ENCODE measurements at places on chromosomes 11 and 22.

DNA sequence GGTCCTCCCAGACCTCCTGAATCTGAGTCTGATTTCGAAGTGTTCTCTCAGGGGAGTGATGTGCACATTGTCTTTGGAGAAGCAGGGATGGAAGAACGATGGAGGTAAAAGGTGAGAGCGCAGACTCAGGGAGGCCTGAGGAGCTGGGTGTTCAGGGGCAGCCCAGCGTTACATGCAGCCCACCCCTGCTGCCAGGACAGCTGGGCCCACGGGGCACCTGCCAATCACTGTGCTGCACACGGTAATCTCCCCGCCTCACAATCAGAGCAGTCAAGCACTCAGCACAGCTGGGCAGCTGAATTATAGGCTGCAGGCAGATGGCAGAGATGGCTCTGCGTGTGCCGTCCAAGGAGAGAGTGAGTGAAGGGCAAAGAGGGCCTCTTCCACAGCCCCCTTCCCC, 17.9 kb upstream of the HTR3A start:
- no peak for DNase-seq

DNA sequence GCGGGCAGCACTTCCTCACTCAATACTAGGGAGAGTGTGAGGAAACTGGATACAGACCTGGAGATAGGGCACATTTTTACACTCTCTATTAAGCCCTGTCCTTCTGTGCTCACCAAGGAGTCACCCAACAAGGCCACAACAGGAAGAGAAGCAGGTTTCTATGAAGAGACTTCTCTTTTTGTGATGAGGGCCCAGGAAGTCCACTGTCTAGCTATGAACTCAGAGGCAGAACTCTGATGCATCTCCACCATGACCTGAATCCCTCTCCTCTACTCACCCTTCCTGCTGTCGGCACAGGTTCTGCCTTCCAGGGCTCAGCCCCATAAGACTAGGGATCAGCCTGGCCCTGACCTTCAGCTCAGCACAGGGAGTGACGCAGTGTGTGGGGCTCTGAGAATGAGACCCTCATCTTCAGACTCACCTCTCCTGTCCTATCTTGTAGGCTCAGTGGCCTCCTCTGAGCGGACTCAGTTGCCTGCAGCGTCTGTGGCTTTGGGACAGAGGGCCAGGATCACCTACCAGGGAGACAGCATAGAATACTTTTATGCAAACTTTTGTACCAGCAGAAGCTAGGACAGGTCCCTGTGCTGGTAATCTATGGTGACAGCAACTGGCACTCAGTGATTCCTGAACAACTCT, 49.3 kb upstream of the IGLL5 start:
- DNase-seq: peak; percentile 68

DNA sequence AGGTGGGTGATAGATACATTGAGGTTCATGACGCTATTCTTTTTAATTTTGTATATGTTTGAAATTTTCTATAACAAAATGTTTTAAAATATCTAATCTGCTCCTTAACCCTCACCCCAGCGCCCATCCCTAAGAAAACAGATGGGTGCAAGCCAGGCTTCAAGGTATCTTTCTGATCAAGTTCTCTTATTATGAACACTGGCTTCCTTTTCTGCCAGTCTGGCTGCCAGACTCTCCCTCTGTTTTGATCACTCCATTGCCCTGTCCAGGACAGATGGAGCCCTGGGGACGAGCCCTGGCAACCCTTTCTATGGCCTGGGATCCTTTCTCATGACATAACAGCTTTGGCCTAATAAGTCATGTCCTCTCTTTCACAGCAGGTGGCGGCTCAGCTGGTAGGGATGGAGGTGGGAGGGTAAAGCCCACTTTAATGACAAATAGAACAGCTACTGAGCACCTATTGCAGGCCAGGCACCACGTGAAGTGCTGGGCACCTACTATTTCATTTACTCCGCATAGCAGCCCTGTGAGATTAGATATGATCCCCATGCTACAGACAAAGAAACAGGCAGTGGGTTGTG, 38.4 kb downstream of the DRD2 start:
- no peak for DNase-seq

GRCh38 chr11:93573184-93573583, 30.0 kb upstream of the SMCO4 start:
- no peak for DNase-seq

DNA sequence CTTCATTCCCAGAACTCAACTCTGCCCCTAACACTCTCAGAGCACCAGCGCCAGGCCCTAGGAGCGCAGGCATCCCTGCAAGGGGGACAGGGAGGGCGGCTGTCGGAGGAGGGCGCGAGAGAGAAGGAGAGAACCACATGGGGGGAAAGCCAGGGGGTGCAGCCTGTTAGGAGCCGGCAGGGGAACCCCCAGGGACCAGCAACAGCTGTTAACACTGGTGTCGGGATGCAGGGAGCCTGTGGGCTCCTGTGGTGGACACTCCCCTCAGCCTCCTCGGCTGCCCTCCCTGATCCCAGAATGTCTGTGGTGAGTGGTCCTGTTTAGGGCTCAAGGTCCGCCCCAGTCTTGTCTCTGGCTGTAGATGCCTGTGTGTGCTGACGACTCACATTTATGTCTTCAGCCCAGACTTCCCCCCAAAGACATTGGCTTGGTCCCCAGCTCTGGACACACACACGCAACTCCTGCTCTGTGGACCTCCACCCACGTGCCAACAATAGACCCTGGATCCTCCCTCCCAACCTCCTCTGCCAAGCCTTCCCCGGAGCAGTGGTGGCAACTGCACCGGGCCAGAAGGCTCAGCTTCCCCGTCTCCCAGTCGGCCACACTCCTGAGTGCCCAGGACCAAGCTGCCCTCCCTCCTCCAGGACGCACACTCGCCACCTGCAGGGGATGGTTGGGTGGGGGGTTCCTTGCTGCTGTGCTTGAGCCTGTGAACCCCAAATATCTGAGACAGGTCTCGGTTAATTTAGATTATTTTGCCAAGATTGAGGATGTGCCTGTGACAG, 817 bp upstream of the IFITM5 start:
- no peak for DNase-seq

GRCh38 chr11:76361776-76362175, 19.2 kb downstream of the THAP12 start:
- no peak for DNase-seq

- no peak for DNase-seq
These were observed 12.0 kb upstream of the EFCAB6 start for GRCh38 chr22:43823911-43824665.

- DNase-seq: no peak
These were observed 745 bp upstream of the ZBTB44 start for GRCh38 chr11:130315354-130315970.

GRCh38 chr11:44840085-44840478, 110.6 kb downstream of the TP53I11 start:
- DNase-seq: no peak

DNA sequence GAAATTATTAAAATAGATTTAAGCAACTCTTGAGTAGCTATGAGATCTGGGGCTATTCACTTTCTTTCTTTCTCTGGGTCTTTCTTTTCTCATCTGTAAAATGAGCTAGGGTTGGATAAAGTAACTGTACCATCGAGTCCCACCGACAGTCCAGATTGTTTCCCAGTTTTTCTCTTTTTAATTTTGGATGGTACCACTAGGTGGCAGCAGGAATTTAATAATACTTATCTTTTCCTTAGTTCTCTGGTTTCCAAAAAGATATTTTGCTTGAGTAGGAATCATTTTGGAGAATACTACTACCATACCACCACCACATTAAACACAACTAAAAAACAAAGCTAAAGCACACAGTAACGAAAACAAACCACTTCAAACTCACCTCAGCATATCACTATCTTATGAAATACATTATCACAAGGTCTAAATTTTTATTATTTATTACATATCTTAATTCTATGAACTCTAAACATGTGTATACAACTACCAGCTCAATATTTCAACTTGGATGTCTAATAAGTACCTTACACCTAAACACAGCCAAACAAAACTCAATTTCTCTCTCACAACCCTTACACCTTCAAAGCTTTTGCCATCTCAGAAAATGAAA, 584.0 kb downstream of the KCNA4 start:
- peak; percentile 11 for DNase-seq

DNA sequence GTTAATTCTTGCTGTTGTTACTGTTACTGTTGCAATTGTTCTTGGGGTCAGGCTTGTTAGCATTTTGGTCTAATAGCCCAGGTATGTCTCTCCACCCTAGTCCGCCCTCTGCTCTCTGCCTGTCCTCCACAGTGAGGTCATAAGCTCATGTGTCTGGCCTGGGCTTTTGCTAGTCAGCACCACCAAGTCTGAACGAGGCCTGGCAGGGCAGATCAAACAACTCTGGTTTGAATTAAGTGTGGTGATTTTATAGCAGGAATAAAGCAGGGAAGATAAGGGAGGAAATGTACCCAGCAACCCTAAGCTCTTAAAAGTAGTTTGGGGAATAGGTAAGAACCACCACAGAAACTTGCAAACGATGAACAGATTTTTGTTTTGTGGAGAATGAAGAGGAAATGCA, 98.7 kb downstream of the ABTB2 start:
- no peak for DNase-seq

DNA sequence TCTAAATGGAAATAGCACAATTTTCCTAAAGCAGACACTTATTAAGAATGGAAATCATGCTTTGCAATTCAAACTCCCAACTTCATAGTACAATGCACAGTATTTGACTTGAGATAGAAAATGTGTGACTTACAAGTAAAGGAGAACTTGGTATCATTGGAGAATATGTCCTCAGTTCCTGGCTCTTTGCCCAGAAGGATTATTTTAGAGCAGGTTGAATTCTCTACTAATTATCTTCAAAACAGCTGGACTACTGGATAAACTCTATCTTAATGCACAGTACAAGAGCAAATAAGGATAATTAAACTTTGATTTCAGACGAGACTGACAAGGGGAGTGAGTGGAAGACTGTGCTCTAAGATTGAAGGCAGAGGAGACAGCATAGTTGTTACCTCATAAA, 839.4 kb downstream of the OPCML start:
- DNase-seq: no peak

DNA sequence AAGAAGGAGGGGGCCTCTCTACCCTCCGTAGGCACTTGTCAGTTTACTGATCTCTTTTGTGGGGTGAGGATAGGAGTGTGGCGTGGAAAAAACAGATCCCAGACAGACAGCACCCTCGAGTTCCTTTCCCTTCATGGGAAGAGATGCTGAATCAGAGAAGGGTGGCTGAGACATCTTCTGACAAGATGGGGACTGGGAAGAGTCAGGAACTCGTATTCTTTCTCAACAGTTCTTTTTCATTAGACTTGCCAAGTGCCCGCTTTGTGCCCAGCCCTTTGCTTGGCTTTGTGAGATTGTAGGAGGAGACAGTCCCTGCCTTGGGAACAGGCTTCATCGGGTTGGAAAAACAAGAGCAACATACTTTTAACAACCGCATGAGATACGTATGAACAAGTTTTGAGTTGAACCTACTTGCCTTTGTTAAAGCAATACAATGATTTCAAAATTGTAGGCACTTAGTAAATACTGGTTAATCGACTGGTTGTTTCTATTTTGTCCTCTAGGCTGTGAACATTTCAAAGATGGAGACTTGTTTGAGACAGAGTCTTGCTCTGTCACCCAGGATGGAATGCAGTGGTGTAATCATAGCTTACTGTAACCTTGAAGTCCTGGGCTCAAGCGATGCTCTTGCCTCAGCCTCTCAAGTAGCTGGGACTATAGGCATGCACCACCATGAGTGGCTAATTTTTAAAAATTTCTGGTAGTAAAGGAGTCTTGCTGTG, 1.1 kb downstream of the RRM1 start:
- DNase-seq: peak; percentile 18

DNA sequence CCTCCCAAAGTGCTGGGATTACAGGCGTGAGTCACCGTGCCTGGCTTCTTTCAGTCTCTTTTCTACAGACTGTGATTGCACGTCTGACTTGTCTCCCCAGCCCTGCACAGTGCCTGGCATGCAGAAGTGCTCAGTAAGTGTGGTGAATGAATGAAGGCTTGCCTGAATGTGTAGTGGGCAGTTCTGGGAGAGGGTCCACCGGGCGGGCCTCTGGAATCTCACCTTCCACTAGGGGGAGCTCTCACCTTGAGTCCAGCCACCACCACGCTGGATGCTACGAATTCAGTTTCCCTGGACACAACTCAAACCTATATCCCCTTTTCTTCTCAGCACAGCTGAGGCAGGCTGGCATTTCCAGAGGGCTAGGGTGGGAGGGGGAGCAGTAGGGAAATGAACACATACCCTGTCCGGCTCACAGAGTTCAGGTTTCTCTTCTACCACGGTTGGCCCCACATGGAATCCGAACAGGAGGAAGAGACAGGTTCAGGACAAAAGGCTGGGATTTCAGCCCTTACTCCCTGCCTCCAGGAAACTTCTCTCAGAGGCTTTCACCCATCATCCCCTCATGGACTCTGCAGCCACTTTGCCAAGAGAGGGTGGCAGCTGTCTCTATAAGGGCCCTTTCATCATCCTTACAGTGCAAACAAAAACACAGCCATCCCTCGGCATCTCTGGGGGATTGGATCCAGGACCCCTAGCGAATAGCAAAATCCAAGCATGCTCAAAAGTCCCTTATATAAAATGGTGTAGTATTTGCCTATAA, 86.8 kb downstream of the NECTIN1 start:
- peak; percentile 23 for DNase-seq

DNA sequence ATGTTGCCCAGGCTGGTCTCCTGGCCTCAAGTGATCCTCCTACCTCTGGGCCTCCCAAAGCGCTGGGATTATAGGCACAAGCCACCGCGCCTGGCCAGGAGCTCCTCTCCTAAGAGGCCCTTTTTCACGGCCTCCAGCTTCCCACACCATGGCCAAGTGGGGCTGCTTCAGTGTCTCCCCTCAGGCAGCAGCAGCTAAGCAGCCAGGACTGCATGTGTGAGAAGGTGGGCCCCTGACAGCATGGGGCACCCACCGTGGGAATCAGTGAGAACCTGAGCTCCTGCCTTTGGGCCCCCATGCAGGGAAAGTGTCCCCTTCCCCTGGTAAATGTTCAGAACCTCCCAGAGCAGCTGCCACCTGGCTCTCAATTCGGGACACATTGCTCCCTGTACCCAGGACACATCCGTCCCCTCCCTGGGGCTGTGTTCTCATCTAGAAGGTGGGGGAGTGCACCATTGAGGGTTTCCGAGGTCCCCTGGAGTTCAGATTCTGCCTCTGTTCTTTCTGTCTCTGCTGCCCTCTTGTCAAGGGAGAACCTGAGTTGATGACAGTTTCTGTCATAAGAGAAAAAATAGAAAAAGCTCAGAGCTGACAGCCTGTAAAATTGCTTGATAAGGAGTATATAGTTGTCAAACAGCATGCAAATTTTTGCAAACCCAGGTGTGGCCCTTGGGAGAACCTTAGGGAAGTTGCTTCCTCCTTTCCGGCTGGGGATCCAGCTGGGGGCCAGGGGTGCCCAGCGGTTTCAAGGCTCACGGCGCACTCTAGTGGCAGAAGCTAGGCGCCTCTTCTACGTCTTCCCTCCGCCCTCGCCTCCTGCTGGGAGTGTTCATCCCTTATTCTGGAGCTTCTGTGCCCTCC, 29.7 kb downstream of the FAM83F start:
- DNase-seq: peak; percentile 64

- no peak for DNase-seq
These were observed 79.3 kb upstream of the TENM4 start for GRCh38 chr11:79520086-79520485.

All from inflammatory macrophage treated with lipopolysaccharide for 4 hours (primary cell).